Stimulated activated CD4-positive, alpha-beta T cell treated with anti-CD3 and anti-CD28 coated beads, TNF-alpha, amount 100 ng/mL, for 4 hours (primary cell): ENCODE measurements at places on chromosomes 1 and 21.

DNA sequence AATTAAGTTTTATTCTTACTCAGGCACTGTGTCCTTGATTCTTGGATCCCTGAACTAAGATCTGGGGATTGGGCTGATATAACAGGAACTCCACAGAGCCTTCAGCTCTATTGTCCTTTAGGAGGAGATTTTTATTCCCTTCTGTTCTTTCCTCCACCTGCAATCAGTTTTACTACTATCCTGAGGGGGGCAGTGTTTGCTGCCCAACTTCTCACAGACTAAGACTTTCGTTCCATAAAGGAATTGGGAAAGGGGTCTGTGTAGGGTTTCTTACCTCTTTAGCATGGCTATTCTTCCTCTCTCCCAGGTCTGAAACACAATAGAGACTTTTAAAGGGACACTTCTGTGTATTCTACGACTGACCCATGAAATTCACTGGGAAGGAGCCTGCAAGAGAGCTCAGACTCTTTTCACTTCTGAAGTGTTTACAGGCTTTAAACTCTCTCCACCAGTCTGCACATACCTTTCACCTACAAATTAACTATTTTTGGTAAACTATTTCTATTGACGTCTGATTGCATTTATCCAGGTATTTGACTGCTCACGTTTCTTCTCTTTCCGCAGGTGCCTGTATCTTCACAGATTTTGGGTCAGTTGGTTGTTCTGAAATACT is 103.3 kb upstream of the DEPDC1 start:
- no peak for DNase-seq

DNA sequence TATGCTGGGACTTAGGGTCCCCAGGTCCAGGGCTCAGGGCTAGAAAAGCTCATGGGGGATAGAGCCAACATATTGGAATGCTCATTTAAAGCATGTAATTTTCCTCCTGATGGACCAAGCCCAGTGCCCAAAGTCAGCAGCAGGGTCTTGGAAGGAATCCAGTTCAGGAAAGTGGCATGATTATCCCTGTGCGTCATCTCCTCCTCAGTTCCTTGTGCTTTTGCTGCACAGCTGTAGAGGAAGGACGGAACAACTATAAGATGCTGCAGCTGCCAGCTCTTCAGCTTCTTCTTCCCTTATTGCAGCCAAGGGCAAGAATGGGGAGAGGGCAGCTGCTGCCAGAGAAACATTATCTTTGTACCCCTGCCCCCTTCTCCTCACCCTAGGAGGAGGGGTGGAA is 58.4 kb downstream of the OVGP1 start:
- no peak for DNase-seq

GRCh38 chr1:168273575-168273974 is 7.1 kb upstream of the TBX19 start:
- DNase-seq, result no peak

DNA sequence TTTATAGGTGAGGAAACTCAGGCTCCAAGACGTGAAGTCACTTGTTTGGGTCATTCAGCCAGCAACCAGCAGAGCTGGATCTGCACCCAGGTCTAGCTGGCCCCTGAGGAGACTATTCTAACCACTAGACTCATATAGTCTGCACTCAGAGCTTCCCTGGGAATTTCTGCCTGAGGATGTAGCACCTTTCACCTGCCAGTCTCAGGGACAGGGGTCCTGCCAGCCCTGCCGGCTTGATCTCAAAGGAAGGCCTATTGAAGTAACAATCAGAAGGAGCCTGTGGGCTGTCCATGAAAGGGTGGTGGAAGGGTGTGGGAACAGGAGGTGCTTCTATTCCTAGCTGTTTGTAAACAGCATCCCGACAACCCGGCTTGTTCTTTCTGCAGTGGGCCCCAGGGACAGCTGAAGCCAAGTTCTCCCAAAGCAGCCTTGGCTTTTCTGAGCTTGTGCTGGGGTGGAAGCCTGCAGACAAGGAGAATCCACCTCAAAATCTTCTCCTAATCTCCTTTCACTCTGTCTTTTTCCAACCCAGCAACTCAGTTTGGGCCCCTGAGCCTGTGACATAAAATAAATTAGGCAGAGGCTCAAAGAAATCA is 7.8 kb downstream of the LMOD1 start:
- no peak for DNase-seq

DNA sequence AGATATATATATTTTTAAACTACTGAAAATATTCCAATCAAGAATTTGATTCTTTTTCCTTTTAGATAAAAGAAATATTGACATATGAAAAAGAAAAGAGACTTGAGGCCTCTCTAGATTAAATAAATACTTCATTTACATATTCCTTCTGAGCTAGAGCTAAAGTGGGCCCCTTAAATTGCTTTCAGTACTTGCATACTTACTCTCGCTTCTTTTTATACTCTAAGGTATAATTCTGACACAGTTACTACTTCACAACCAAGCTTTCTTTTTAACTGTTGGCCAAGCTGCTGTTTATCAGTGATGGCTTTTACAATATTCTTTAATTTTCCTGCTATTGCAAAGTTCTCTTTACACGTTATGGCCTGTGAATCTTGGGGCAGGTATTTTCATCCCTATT is 24.6 kb downstream of the EXTL2 start:
- DNase-seq, result no peak

DNA sequence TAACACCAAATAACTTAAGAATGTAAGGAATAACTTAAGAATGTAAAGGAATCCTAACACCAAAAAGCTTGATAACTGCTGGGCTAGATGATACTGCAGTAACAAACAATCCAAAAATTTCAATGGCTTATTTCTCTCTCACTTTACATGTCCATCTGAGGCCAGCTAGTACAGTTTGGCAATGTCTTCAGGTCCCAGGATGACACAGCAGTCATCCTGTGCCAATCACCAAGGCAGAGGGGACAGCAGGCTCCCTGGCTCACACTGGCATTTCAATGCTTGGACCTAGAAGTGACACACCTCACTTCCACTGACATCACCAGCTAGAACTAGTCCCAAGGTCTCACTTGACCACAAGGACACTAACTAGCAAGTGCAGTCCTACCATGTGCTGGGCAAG is 15.3 kb downstream of the DNAJC11 start:
- no peak for DNase-seq

GRCh38 chr1:155909894-155910293 is 1.3 kb downstream of the RIT1 start:
- no peak for DNase-seq

DNA sequence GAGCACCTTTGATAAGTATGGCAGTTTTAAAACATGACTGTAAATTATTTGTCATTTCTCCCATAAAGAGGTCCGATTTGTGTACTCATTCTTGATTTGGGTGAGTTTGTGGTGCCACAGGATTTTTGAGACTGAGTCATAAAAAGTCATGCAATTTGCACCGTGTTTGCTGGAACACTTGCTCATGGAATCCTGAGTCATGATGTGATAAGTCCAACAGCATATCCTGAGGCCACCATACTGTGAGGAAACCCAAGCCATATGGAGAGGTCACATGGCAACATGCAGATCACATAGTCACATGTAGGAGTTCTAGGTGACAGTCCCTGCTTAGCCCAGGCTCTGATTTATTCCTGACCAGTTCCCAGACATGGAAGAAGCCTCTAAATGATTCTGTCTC is 40.8 kb upstream of the PRRX1 start:
- DNase-seq, result no peak

GRCh38 chr1:225462714-225463574 is 35.1 kb upstream of the LBR start:
- DNase-seq, result no peak

DNA sequence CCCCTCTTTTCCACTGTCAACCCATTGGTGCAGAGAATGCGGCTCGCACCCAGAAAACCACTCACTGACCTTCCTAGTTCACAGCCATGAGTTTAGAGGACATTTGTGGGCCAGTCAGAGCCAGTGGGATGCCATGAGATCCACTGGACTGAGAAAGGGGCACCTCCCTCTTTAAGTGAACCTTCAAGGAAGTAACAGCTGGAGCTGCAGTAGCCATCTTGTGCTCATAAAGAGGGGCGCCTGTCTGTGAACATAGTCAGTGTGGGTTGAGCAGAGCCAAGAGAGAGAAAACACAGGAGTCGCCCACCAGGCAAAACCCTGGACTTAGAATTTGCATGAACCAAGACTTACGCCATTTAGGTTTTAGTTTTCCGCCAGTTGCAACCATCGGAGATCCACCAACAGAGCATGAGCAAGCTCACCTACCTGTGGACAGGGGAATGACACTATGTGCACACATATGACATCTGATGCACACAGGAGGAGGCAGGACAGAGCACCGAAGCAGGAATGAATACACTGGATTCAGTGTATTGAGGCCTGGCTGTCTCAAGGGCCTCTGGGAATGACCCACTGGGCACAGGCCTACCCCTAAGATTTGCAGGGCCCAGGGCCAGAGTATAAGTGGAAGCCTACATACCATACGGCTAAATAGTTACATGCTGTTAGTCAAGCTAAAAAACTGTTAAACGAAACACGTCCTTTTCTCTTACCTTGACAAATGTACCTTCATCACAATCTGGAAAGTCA is 151.6 kb downstream of the GRIK3 start:
- DNase-seq, result no peak

GRCh38 chr1:15577691-15578090 is 7.2 kb downstream of the AGMAT start:
- DNase-seq, result no peak

- no peak for DNase-seq
These were observed 54.6 kb downstream of the NTNG1 start for GRCh38 chr1:107195476-107195875.
